ENCODE measurements at places on chromosomes 3 and 15.

DNA sequence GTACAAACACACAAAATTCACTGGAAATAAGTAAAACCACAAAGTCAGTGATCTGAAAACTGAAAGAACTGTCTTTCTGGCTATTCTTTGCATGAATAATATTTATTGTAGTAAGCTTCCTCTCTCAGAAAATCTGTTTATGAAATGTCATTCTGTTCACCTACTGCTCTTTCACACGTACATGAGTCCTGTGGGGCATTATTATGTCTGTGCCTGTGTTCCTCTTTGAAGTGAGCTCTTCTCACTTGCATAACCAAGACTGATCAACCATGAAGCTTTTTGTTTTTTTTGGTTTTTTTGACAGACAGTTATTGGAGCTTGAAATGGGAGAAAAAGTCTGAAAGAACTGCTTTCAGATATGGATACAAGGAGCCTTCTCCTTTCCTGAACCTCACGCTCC, 195.8 kb downstream of the PLCH1 start:
- DNase-seq = no peak

DNA sequence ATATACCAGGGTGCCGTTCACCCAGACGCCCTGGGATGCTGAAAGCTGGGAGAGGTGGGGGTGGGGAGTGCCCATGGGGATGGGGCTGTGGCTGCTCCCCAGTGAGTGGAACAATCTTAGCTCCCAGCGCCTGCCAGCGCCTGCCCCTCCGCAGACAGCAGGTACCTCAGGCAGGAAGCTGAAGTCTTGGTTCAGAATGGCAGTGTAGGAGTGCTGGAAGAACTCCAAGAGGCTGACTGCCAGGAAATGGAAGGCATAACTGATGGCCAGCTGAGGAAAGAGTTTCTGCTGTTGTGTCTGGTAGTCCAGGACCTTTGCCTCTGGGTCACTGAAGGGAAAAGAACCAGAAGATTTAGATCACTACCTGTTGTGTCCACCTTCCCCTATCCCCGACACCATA, 8.4 kb downstream of the ACOX2 start:
- DNase-seq = no peak

GRCh38 chr3:83193526-83193925, 1432.1 kb upstream of the GBE1 start:
- no peak for DNase-seq

GRCh38 chr3:64687086-64687780, 567 bp downstream of the ADAMTS9 start:
- no peak for DNase-seq

GRCh38 chr3:68874551-68875348, 57.6 kb downstream of the TAFA4 start:
- DNase-seq = no peak

- DNase-seq = no peak
Observed at GRCh38 chr3:67109651-67110204, 111.6 kb downstream of the KBTBD8 start.

DNA sequence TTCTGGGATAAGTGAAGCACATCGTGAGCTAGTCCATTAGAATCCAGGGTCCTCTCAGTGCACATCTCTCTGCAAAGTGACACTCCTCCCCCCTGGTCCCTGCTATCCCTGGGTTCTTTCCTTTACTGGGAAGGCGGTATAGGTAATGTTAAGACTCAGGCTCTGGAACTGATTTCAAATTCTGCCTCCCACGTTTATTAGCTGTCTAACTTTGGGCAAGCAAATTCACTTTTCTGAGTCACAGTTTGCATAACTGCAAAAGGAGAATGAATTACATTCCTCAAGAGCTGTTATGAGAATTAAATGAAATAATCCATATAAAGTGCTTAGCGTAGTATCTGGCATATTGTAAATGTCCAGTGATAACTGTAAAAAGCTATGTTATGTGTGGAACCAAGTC, 168.1 kb upstream of the LRRN1 start:
- no peak for DNase-seq

- no peak for DNase-seq
Observed at GRCh38 chr3:187565701-187566100, 104.5 kb downstream of the SST start.

- no peak for DNase-seq
Observed at GRCh38 chr3:125594581-125595011, 701 bp downstream of the OSBPL11 start.

DNA sequence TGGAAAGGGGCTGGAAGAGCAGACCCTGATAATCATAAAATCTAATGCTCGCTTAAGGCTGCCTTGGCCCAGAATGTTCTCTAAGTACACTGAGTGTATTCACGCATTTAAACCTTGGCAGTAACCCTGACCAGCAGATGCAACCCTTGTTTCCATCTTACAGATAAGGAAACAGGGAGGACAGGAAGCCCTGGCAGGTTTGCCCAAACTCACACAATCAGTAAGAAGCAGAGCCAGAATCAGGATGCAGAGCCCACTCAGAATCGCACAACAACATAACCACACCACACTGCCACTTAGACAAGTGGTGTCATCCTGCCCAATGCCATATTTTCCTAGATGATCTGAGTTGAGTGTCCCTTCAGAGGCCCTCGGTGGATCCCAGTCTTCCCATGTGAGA, 214.5 kb upstream of the HES1 start:
- DNase-seq = no peak

DNA sequence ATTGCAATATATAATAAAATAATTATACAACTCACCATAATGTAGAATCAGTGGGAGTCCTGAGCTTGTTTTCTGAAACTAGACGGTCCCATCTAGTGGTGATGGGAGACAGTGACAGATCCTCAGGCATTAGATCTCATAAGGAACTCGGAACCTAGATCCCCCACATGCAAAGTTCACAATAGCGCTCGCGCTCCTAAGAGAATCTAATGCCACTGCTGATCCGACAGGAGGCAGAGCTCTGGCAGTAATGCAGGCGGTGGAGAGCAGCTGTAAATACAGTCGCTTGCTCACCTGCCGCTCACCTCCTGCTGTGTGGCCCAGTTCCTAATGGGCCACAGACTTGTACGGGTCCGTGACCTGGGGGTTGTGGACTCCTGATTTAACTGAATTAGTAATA, 87.8 kb downstream of the P3H2 start:
- DNase-seq = no peak

- no peak for DNase-seq
Observed at GRCh38 chr3:169660709-169661360, 2.7 kb downstream of the MECOM start.

Measured in stimulated activated CD8-positive, alpha-beta memory T cell treated with anti-CD3 and anti-CD28 coated beads, Interleukin-15, amount 100 ng/mL, for 4 hours (primary cell).